MV-4-11 (cell line): ENCODE measurements at places on chromosomes 3 and 15.

DNA sequence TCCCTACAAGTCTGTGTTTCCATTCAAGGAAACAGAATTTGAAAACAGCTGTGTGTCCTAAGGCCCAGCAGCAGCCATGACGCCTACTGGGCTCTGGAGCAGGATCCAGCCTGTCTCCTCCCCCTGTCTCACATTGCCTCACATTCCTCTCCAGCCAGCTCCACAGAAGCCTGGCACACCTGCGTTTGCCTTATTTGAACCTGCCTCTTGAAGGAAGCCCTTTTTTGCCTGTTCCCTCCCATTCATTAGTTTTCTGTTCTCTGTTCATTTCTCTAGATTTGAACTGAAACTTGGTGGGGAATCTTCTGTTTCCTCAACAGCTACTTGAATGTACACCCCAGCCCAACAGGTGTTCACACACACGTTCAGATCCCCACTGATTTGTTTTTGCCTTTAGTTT lies 890.5 kb downstream of the TUSC7 start:
- DNase-seq, result no peak

- no peak for DNase-seq
Measured at GRCh38 chr3:8759038-8759707, 10.2 kb downstream of the OXTR start.

- peak; percentile 62 for DNase-seq
Measured at GRCh38 chr3:104396974-104397669, 969.6 kb upstream of the ALCAM start.

GRCh38 chr15:101407439-101407838 lies 82.1 kb downstream of the PCSK6 start:
- DNase-seq, result no peak

- no peak for DNase-seq
Measured at GRCh38 chr3:149003653-149004305, 12.4 kb downstream of the GYG1 start.

DNA sequence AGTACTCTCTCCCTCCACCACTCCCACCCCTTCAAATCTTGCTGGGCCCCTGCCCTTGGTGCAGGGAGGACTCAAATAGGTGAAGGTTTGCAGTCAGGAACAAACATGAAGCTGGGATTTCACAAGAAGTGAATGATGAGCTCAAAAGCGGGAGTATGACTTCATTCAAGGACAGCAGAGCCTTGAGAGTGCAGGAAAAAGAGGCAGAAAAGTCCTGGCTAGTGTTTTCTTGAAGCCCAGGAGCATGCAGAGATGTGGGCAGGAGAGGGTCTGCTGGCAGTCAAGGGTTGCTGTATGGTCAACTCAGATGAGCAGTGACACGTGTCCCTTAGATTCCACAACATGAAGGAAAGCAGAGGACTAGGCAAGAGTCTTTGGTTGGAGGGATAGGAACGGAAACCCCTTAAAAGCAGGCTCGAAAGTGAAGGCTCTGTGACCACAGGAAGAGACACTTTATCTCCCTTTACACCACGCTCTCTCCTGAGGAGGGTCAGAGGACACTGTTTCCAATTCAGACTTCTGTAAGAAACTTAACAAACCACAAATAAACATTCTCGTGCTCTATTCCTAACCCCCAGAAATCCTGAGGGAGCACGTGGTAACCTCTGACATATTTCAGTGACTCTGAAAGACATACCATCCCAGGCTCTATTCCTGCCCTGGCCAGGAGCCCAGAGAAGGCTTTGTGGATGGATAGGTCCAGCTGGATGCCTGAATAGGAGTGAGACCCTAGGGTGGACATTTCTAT lies 168.0 kb upstream of the NDN start:
- peak; percentile 42 for DNase-seq

DNA sequence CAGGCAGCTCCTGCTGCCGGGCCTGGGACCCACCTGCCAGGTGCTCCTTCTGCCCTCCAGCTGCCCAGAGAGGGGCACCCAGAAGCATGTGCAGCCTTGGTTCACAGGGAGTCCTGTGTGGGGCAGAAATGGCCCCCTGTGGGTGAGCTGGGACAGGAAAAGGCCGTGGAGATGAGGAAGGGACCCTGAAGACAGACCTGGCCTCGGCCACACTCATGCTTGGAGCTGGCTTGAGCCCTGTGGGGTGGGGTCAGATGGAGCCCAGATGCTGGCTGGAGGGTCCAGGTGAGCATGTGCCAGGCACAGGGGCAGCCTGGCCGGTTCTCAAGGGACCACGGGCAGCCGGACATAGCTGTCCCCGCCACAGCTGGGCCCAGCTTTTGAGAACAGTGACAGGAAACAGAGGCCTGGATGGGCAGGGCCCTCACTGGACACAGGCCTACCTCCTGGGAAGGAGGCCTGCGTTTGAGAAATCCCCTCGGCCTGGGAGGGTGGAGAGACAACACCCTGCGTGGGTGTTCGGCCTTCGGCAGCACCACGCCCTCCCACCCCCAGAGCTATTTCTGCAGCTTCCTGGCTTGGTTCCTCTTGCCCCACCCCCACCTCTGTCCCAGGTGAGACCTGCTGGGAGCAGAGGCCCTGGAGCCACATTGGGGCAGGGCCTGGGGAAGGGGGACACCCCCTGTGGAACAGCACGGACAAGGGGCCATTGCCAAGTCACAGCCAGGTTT lies 132.6 kb upstream of the MEF2A start:
- DNase-seq, result no peak

GRCh38 chr3:1717524-1717923 lies 381.1 kb upstream of the CNTN4 start:
- DNase-seq, result peak; percentile 26

GRCh38 chr3:171206283-171206682 lies 179.8 kb upstream of the SLC2A2 start:
- no peak for DNase-seq

- no peak for DNase-seq
Measured at GRCh38 chr3:12759693-12760565, 870 bp upstream of the TMEM40 start.

- no peak for DNase-seq
Measured at GRCh38 chr3:53941184-53941583, 49.5 kb upstream of the SELENOK start.
